ENCODE measurements at places on chromosomes 3 and 15.

GRCh38 chr3:187913617-187914033, 168.4 kb upstream of the BCL6 start:
- no peak for DNase-seq

- DNase-seq, result no peak
Observed at GRCh38 chr3:117660941-117661817, 951.6 kb downstream of the TUSC7 start.

DNA sequence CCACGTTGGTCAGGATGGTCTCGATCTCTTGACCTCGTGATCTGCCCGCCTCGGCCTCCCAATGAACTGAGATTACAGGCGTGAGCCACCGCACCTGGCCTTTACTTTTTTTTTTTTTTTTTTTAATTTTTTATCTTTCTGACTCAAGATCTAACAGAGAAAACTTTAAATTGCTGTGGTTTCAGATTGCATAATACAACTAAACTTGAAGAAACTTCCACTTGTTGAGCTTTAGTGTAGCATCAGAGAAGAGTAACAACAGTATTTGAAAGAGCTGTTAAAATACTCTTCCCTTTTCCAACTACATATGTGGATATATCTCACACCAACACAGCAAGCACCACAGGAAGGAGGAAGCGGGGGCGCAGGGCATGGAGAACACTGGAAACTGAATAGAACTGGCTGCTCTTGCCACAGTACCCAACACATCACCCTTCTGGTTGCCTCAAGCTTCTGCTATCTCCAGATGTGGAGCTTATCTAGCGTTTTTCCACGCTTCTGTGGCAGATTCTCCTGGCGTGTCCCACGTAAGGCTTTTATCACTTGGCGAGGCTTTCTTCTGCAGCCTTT, 45.4 kb downstream of the MAP6D1 start:
- no peak for DNase-seq

- DNase-seq, result no peak
Observed at GRCh38 chr3:115552007-115552406, 71.3 kb upstream of the GAP43 start.

DNA sequence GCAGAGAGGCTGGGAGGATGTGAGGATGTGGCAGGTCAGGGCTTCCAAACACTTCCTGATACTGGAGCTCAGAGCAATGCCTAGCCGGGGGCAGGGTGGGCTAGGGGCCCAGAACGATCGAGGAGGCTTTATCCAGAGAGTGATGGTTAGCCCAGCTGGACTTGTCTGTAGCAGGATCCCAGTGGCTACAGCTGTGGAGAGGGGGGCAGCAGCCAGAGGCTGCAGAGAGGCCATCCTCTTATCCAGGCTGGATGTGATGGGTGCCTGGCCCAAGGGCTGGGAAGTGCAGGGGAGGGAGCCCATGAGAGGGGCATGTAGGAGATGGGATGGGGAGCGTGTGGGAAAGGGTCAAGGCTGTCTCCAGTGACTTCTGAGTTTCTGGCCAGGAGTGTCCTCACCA, 4.6 kb downstream of the PARP3 start:
- DNase-seq, result no peak

DNA sequence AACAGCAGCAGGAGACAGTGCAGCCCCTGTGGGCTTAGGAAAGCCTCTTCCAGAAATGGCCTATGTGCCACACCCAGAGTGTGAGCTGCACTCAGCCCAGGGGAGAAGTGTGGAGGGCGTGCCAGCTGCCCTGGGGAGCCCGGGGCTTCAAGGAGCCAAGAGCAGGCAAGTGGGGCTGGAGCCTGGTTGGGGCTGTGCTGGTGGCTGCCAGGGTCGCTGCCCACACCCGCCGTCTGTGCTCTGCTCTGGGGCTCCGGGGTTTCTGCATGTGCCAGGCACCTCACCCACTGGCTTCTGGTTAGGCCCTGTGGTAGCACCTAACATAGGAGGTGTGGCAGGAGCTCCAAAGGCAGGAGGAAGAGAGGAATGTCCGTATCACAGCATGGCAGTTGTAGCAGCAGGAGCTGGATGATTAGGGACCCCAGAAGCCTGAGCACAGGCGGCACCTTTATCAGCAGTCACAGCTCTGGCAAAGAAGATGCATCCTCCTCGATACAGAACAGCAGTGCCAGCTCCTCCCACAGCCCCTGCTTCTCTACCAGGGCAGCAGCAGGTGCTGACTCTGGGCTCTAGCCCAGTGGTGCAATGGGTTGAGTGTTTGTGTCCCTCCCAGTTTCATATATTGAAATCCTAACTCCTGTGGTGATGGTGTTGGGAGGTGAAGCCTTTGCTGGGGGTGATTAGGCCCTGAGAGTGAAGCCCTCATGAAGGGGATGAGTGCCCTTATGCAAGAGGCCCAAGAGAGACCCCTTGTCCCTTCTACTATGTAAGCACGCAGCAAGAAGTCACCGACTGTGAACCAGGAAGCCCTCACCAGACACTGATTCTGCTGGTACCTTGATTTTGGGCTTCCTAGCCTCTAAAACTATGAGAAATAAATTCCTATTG, 70.0 kb upstream of the KLF13 start:
- no peak for DNase-seq

GRCh38 chr3:104126463-104126862, 1240.2 kb upstream of the ALCAM start:
- no peak for DNase-seq

- no peak for DNase-seq
Observed at GRCh38 chr3:66729687-66730393, 229.0 kb upstream of the LRIG1 start.

- DNase-seq, result no peak
Observed at GRCh38 chr3:32249184-32249782, 10.8 kb downstream of the CMTM8 start.

- no peak for DNase-seq
Observed at GRCh38 chr3:120147072-120147871, 53.0 kb upstream of the GSK3B start.

GRCh38 chr3:57184526-57184925, 15.3 kb downstream of the HESX1 start:
- no peak for DNase-seq

- no peak for DNase-seq
Observed at GRCh38 chr3:177946497-177946896, 589.7 kb upstream of the KCNMB2 start.

- DNase-seq, result no peak
Observed at GRCh38 chr15:60643555-60643954, 164.6 kb upstream of the ICE2 start.

- no peak for DNase-seq
Observed at GRCh38 chr3:71681224-71681668, 44.0 kb downstream of the EIF4E3 start.

- DNase-seq, result no peak
Observed at GRCh38 chr3:49926117-49926728, 3.4 kb downstream of the MON1A start.

GRCh38 chr3:195462308-195462610, 19.4 kb upstream of the ACAP2 start:
- no peak for DNase-seq

DNA sequence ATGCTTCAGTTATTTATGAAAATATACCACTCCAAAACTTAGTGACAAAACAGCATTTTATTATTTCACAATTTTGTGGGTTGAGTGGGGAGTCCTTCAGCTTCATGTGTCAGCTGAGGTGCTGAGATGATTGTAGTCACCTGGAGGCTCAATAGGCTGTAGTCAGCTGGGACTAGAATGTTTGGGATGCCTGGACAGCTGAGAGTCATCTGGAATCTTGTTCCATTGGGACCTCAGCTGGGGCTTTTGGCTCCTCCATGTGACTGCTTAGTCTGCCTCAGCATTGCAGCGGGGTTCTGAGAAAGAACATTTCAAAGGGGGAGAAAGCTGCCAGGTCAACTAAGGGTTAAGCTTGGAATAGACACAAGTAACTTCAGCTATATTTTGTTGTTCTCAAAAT, 13.4 kb downstream of the STT3B start:
- no peak for DNase-seq

DNA sequence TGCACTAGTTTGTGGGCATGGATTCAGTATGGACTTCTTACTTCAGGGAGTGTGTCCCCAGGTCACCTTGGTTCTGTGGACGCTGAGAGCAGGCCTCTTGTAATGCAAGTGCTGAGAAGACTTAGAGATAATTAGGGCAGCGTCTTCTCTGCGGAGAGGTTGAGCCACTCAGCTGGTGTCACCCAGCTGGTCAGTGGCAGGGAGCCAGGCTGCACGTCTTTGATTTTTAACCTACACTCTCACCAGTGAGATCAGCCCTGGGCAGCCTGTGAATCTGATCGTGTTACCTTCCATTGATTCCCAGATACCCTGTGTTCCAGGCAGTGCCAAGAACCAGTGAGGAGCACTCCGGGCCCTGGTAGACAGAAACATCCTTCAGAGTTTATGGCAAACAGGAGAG, 92.6 kb downstream of the SLCO3A1 start:
- DNase-seq, result no peak

- DNase-seq, result no peak
Observed at GRCh38 chr3:157820157-157820517, 286.1 kb downstream of the SHOX2 start.

DNA sequence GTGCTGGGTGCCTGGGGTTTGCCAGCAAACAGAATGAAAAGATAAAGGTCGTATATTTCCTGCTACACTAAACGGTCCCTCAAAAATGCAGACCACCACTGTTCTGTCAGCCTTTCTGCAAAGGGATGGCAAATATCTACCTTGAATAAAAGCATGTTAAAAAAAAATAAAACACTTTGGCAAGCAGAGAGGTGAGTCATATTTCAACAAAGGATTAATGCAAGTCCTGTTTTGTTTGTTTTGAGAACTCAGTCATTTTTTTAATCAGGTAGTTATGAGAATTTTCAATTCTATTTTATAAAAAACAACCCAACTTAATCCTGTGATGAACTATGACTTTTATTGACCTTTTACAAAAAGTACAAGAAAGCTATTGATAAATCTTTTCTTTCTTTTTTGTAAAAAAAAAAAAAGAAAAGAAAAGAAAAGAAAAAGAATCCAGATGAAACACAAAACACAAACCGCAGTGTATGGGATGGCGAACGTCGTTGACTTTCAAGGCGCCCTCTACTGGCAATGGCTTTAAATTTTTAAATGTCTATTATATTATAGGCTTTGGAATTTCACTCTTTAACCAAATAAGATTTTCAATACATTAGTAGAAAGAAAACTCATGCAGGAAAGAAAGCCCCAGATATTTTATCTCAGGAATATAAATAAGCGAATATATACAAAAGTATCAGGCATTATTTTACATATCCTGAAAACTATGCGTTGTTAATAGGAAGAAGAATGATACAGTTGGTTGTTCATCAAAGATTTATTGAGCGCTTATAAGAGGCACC, 87.8 kb downstream of the NCEH1 start:
- DNase-seq, result no peak

GRCh38 chr3:63230146-63230545, 48.0 kb upstream of the SYNPR start:
- DNase-seq, result no peak

DNA sequence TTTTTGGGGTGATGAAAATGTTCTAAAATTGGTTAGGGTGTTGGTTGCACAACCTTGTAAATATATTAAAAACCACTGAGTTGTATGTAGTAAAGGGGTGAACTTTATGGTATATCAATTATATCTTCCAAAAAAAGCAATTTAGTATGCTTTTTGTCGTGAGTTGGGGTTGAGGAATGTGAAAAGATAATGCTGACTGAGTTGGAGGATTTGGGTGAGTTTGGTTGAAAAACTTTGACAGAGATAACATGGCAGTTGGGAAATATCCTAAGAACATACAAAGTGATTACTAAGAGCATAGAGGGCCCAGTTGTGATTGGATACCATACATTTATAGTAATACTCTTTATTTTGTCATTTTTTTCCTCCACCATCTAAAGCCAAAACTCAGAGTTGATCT, 33.6 kb downstream of the HMG20A start:
- no peak for DNase-seq

Data from type B pancreatic cell (in vitro differentiated cells).